H9 (cell line): ENCODE measurements at places on chromosomes 16 and 17. TPM values are rescaled to one million over a fixed set of nuclear protein-coding genes. Genes with fewer than 3 reads are reported as not detected.

- DNase-seq: peak; percentile 51
- no peak overlapping the region for H3K4me3 ChIP-seq
- H3K4me1 ChIP-seq: peaks cover 3% of the 10 kb centered on the region; the same call in 1 of the 2 replicates
- H3K36me3 ChIP-seq: no peaks in the 10 kb centered on the region
These were observed 52.6 kb downstream of the PLCG2 start for GRCh38 chr16:81831722-81832126.

- H3K4me3 ChIP-seq: no peak overlapping the region
- peak; percentile 44 for DNase-seq
- H3K27ac ChIP-seq: no peak overlapping the region
- no peaks in the 10 kb centered on the region for H3K27me3 ChIP-seq
- H3K36me3 ChIP-seq: no peaks in the 10 kb centered on the region
These were observed 575.8 kb downstream of the TOX3 start for GRCh38 chr16:51971184-51971583.

DNA sequence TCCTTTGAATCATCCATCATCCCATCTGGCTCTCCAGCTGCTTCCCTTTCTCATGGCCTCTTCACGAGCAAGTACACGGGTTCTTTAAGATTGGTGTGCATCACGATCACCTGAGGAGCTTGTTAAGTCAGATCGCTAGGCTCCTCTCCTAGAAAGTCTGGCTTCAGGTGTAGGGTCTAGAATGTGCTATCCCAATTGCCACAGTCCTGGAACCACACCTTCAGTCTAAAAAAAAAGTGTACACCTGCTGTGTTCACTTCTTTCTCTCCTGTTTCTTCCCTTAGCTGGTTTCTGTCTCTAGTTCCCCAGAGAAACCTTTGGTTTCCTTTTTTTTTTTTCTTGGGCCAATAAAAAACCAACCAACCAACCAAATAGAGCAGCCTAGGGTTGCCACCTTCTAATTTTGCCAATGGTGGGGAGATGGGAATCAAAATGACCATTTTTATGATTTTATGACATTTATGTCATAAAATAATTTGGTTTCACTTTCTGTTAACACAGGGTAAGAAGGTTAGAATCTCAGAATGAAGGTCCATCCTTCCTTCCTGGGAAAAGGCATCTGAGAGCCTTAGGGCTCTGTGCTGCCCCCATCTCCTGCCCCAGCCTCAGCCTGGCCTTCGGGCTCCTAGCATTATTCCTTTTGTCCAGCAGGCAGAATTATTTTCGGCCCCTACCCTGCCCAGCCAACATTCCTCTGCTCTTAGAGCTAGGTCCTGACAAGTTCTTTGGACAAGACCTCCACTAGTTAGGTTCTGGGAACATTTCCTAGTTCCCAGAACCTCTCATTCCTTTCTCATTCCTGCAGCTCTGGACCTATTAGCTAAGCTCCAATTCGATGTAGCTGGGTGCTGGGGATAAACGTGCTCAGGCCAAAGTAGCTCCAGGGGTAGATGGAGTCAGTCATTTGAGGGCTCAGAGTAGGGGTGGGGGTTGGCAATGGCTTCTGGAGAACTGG lies 1.9 kb upstream of the GGT6 start:
- H3K36me3 ChIP-seq: no peaks in the 10 kb centered on the region
- H3K27me3 ChIP-seq: no peaks in the 10 kb centered on the region
- no peaks in the 10 kb centered on the region for H3K4me1 ChIP-seq
- H3K4me3 ChIP-seq: no peak overlapping the region
- no peak overlapping the region for H3K27ac ChIP-seq

- H3K27me3 ChIP-seq: no peaks in the 10 kb centered on the region
- no peaks in the 10 kb centered on the region for H3K4me1 ChIP-seq
- no peaks in the 10 kb centered on the region for H3K36me3 ChIP-seq
- no peak for DNase-seq
- H3K4me3 ChIP-seq: no peak overlapping the region
- no peak overlapping the region for H3K27ac ChIP-seq
These were observed 77.4 kb upstream of the MAF start for GRCh38 chr16:79677799-79678530.

Gene OR1F1
- not detected in 2 replicates for total RNA-seq
